Common myeloid progenitor, CD34-positive (primary cell): ENCODE measurements at places on chromosomes 5 and 9.

DNA sequence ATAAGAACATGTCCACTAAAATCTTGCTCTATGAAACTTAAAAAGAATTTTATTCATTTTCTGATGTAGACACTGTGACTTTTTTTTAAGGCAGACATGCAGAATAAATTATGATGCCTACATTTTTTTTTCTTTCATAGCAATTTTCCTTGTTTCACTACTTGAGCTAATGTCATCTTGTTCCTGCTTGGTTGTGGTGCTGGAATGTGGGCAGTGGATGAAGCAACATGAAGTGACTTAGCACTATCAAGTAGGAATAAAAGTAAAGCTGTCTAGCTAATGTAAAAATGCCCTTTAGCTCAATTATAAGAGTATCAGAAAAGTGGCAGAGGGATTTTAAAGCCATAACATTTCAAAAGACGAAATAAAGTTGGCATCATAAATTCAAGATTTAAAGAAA is 191.0 kb downstream of the ADAMTS6 start:
- no peaks in the 10 kb centered on the region for H3K36me3 ChIP-seq
- H3K27ac ChIP-seq, result no peak overlapping the region
- H3K4me3 ChIP-seq, result no peak overlapping the region
- no peak for DNase-seq

- no peaks in the 10 kb centered on the region for H3K27me3 ChIP-seq
- peak; percentile 22 for DNase-seq
- no peak overlapping the region for H3K4me3 ChIP-seq
- H3K4me1 ChIP-seq, result peaks cover 18% of the 10 kb centered on the region
- no peak overlapping the region for H3K27ac ChIP-seq
Observed at GRCh38 chr9:124385623-124386022, 29.6 kb downstream of the PSMB7 start.

GRCh38 chr5:41065691-41066335 is 5.3 kb downstream of the MROH2B start:
- no peak overlapping the region for H3K27ac ChIP-seq
- H3K36me3 ChIP-seq, result no peaks in the 10 kb centered on the region
- H3K4me3 ChIP-seq, result no peak overlapping the region
- no peaks in the 10 kb centered on the region for H3K27me3 ChIP-seq
- H3K4me1 ChIP-seq, result no peaks in the 10 kb centered on the region
- DNase-seq, result no peak

GRCh38 chr5:143334903-143335302 is 68.6 kb downstream of the NR3C1 start:
- H3K27me3 ChIP-seq, result no peaks in the 10 kb centered on the region
- no peaks in the 10 kb centered on the region for H3K4me1 ChIP-seq
- peaks cover 10% of the 10 kb centered on the region for H3K36me3 ChIP-seq
- H3K4me3 ChIP-seq, result no peak overlapping the region
- DNase-seq, result no peak

- no peaks in the 10 kb centered on the region for H3K27me3 ChIP-seq
- no peak overlapping the region for H3K27ac ChIP-seq
- no peak for DNase-seq
- no peak overlapping the region for H3K4me3 ChIP-seq
Observed at GRCh38 chr5:148904440-148904839, 78.0 kb downstream of the ADRB2 start.

DNA sequence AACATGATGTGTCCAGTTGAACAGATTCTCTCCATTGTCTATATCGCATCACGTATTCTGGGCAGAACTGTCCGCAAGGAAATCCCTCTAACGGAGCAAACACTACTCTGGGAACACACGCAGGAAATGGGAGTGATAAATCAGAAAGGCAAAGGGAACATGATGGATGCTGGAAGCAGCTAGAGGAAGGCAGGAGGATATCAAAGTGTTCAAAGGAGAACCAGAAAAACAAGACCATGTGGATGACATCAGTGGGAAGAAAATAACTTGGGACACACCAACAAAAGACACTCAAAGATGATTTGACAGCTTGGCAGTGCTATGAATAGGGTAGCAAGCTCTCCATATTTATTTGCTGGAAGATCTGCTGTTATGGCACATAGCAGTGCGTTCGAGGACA is 142.9 kb downstream of the PLK2 start:
- no peaks in the 10 kb centered on the region for H3K27me3 ChIP-seq
- H3K27ac ChIP-seq, result no peak overlapping the region
- DNase-seq, result no peak

GRCh38 chr9:80074439-80074838 is 502.7 kb downstream of the TLE4 start:
- no peak overlapping the region for H3K4me3 ChIP-seq
- no peak overlapping the region for H3K27ac ChIP-seq
- H3K4me1 ChIP-seq, result no peaks in the 10 kb centered on the region
- H3K36me3 ChIP-seq, result no peaks in the 10 kb centered on the region

DNA sequence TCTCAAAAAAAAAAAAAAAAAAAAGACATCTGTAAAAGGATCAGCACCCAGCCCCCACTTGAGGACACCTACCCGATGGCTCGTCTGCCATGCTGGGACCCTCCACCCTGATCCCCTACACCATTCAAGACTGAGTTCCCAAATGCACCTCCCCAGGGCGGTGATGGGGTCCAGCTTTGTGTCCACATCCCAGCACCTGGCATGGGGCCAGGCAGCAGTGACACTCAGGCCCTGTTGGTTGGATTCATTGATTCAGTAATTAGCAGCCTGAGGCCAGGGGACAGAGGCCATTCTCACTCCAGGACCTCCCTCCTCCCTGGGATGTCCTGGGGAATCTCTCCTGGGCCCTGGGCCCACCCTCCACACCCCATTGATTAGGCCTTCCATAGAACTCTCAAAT is 88.8 kb upstream of the RUFY1 start:
- no peak overlapping the region for H3K27ac ChIP-seq
- H3K4me3 ChIP-seq, result no peak overlapping the region
- H3K36me3 ChIP-seq, result no peaks in the 10 kb centered on the region

GRCh38 chr9:98968601-98969337 is 25.1 kb downstream of the COL15A1 start:
- DNase-seq, result no peak
- no peaks in the 10 kb centered on the region for H3K36me3 ChIP-seq
- H3K27ac ChIP-seq, result no peak overlapping the region
- no peaks in the 10 kb centered on the region for H3K4me1 ChIP-seq
- no peak overlapping the region for H3K4me3 ChIP-seq

- H3K27ac ChIP-seq, result no peak overlapping the region
- no peaks in the 10 kb centered on the region for H3K27me3 ChIP-seq
- H3K4me3 ChIP-seq, result no peak overlapping the region
- H3K4me1 ChIP-seq, result no peaks in the 10 kb centered on the region
- DNase-seq, result no peak
- no peaks in the 10 kb centered on the region for H3K36me3 ChIP-seq
Observed at GRCh38 chr5:147175516-147176097, 59.2 kb upstream of the STK32A start.

DNA sequence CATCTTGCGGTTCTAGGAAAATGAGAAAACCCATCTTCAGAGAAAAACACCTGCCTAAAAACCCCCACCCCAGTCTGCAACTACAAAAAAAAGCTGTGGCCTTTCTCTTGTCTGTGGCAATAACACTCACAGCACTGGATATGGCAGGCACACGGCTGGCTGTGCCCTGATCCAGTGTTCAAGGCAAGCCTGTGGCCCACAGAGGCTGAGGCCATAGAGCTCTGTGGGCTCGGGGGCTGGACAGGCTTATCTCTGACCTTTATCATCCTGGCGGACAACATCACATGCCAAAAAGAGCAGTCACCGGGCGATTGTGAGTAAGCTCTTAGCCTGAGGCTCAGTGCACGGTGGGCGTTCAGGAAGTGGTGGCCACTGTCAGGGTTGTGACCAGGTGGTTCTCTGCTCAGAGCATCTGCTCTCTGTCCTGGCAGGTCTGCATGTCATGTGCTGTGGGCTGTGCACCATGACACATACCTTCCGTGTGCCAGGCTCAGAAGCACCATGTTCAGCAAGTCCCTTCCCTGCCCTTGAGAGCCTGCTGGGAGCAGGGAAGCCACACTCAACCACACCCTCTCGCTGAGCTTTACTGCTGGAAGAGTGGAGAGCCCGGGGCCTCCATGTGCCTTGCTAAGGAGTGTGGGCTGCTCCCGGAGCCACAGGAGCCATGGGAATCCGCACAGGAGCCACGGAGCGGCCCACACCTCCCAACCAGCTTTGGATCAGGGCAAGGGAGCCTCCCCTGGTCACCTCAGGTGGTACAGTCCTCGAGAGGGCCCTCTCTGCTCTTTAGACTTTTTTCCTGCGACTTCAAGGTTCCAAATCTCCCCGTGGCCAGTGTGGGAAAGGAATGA is 34.6 kb upstream of the WDR38 start:
- H3K4me1 ChIP-seq, result peaks cover 4% of the 10 kb centered on the region
- H3K27me3 ChIP-seq, result no peaks in the 10 kb centered on the region
- no peaks in the 10 kb centered on the region for H3K36me3 ChIP-seq
- no peak overlapping the region for H3K27ac ChIP-seq
- no peak overlapping the region for H3K4me3 ChIP-seq

DNA sequence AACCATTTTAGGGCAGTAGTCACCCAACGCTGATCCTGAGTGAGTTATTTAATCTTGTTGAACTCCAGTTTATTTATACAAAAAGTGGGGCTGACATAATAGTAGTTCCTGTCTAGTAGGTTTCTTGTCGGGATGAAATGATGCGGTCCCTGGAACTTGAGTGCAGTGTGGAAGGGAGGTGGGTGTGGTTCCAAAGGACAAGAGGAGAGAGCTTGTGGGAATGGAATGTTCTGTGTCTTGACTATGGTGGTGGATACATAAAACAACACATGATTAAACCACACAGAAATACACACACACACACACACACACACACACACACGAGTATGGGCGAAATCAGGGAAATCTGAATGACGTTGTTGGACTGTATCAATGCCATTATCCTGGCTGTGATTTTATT is 66.1 kb upstream of the BARHL1 start:
- H3K4me1 ChIP-seq, result no peaks in the 10 kb centered on the region
- H3K27me3 ChIP-seq, result peaks cover 3% of the 10 kb centered on the region
- H3K4me3 ChIP-seq, result no peak overlapping the region

DNA sequence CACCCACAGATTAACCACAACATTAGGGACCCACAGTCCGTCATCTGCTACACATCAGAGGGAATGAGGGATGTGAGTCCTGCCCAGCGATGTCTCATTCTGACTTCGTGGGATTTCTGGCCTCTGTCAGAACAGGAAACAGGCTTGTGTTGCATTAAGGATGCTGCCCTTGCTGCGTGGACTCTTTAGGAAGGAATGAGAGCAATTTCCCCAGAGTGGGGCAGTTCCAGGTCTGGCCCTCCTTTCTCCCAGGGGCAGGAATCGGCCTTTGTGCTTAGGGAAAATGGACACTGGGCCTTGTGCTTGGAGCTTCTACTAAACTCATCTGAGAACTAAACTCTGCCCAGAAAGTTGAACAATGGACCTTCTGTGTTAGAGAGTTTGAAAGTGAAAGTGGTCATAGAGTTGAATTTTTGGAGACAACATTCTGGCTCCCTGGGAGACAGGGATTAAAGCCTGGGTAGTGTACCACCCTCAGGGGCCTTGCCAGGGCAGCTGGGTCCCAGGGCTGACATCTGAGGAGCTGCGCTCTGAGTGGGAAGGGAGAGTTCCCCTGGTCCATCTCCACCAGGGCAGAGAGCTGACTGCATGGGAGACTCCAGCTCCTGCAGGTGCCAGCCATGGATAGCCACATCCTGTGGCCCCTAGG is 37.8 kb upstream of the S1PR3 start:
- no peak for DNase-seq
- H3K4me3 ChIP-seq, result no peak overlapping the region
- H3K27me3 ChIP-seq, result peaks cover 57% of the 10 kb centered on the region
- H3K36me3 ChIP-seq, result no peaks in the 10 kb centered on the region
- no peak overlapping the region for H3K27ac ChIP-seq

DNA sequence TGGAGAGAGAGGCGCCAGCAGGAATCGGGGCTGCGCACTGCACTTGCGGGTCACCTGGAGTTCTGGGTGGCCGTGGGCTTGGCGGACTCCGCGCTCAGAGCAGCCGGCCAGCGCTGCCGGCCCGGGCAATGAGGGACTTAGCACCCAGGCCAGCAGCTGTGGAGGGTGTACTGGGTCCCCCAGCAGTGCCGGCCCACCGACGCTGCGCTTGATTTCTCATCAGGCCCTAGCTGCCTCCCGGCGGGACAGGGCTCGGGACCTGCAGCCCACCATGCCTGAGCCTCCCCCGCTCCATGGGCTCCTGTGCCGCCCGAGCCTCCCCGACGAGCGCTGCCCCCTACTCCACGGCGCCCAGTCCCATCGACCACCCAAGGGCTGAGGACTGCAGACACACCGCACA is 325.6 kb downstream of the ACTL7B start:
- no peaks in the 10 kb centered on the region for H3K4me1 ChIP-seq
- H3K4me3 ChIP-seq, result no peak overlapping the region
- no peaks in the 10 kb centered on the region for H3K27me3 ChIP-seq
- no peak overlapping the region for H3K27ac ChIP-seq

GRCh38 chr9:83623679-83624076 is 735 bp downstream of the IDNK start:
- DNase-seq, result peak; percentile 77
- H3K4me1 ChIP-seq, result peaks cover 42% of the 10 kb centered on the region
- peak overlapping the region; percentile 68 for H3K4me3 ChIP-seq
- H3K27ac ChIP-seq, result peak overlapping the region; percentile 86
- no peaks in the 10 kb centered on the region for H3K27me3 ChIP-seq

GRCh38 chr9:73183917-73184861 is 32.5 kb downstream of the ANXA1 start:
- H3K27ac ChIP-seq, result no peak overlapping the region
- H3K27me3 ChIP-seq, result no peaks in the 10 kb centered on the region
- H3K36me3 ChIP-seq, result no peaks in the 10 kb centered on the region
- DNase-seq, result peak; percentile 73
- no peak overlapping the region for H3K4me3 ChIP-seq

- H3K27me3 ChIP-seq, result peaks cover 3% of the 10 kb centered on the region
- H3K36me3 ChIP-seq, result no peaks in the 10 kb centered on the region
- no peak overlapping the region for H3K4me3 ChIP-seq
- no peaks in the 10 kb centered on the region for H3K4me1 ChIP-seq
Observed at GRCh38 chr5:128775558-128775957, 189.7 kb upstream of the SLC27A6 start.

- H3K27me3 ChIP-seq, result no peaks in the 10 kb centered on the region
- no peak for DNase-seq
- H3K27ac ChIP-seq, result no peak overlapping the region
- no peaks in the 10 kb centered on the region for H3K36me3 ChIP-seq
- no peak overlapping the region for H3K4me3 ChIP-seq
Observed at GRCh38 chr5:153794327-153794726, 244.4 kb downstream of the FAM114A2 start.

- peaks cover 3% of the 10 kb centered on the region for H3K27me3 ChIP-seq
- H3K4me3 ChIP-seq, result no peak overlapping the region
- H3K36me3 ChIP-seq, result no peaks in the 10 kb centered on the region
- DNase-seq, result no peak
- H3K27ac ChIP-seq, result no peak overlapping the region
Observed at GRCh38 chr9:126989847-126990842, 75.6 kb downstream of the RALGPS1 start.

GRCh38 chr9:85199866-85200495 is 530.5 kb downstream of the NTRK2 start:
- H3K4me1 ChIP-seq, result no peaks in the 10 kb centered on the region
- no peak overlapping the region for H3K27ac ChIP-seq
- no peak for DNase-seq
- H3K4me3 ChIP-seq, result no peak overlapping the region
